ENCODE measurements at places on chromosomes 3 and 15.

GRCh38 chr15:52746162-52746757, 43.9 kb downstream of the ONECUT1 start:
- no peak for DNase-seq

GRCh38 chr3:195182470-195182795, 88.5 kb downstream of the XXYLT1 start:
- no peak for DNase-seq

- DNase-seq: no peak
These were observed 722.0 kb upstream of the CFAP20DC start for GRCh38 chr3:59771768-59772181.

GRCh38 chr3:50155891-50156290, 767 bp downstream of the SEMA3F start:
- no peak for DNase-seq
